Caki2 (cell line): ENCODE measurements at places on chromosomes 11 and 22.
A peak's percentile ranks its signal among the peaks of the same experiment; 100 is the strongest.

GRCh38 chr11:125063429-125064043 lies 431 bp downstream of the SLC37A2 start:
- DNase-seq: no peak

DNA sequence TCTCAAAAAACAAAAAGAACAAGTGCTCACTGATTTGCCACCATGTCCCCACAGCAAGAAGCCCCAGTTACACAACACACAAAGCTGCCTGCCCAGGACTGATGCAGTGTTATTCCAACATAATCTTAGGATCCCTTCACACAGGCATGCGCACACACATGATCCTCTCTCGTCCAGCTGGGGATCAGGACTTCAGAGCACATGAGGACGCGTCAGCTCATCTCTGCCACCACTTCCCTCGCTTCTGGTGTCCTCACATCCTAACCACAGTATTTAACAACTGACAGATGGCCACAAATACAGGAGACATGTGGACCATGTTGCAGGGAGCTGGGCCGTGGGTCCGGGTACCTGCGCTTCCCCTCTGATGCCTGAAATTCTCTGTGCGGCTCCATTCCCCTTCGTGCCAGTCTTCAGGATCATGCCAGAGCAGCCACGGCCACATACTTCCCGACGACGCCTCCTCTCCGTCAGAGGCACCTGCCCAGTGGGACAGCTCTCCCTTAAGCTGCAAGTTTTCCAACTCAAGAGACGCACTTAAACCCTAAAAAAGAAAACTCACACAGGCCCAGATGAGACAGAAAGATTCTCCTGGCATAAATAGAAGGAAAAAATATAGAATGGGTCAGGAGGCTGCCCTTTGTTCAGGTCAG lies 68.3 kb downstream of the PACSIN2 start:
- DNase-seq: no peak

GRCh38 chr11:78886616-78887015 lies 312.0 kb upstream of the NARS2 start:
- no peak for DNase-seq

DNA sequence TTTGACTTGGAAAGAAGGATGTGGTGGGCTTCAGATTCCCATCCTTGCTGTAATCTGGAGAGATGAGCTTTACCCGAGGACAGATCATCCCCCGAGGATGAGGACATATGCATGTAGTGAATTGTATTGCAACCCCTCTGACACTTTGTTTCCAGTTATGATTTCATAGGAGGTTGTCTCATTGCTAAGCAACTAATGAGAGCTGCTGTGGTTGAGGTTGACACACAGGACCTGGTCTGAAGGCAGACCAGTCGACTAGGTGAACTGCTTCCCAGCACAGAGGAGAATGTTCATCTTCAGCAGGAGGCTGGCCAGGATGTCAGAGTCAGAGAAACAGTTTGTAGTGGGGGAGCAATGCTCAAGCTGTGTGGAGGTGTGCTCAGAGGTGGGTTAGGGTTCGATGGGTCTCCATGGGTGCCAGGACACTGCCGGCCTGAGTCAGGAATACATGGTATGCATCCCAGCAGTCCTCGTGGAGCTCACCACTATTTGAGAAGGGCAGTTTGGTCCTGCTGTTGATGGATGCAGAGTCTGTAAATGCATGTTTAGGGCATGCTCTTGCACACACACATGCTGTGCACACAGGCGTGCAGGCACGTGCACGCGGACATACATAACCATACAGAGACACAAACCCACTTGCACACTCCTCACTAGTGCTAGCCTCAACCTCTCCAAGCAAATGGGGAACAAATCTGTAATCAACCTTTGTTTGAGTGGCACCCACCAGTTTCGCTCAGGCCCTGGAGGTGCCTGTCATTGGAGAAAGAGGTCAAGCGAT lies 153.7 kb downstream of the TBC1D22A start:
- DNase-seq: no peak

DNA sequence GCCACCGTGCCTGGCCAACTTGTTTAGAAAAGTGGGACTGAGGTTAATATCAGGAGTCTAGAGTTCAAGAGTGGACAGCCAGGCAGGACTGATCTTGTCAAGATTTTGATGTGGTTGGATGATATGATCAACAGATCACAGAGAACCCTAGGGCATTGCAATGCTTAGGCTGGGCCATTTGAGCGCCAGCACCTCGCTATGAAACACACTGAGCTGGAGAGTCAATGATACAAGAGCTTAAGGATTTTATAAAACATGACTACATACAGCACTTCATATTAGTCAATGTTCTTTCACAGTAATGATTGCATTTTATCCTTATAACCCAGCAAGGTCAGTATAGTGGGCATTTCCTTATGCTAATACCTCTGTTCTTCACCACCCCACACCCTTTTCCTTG lies 15.4 kb upstream of the PEX26 start:
- no peak for DNase-seq

- DNase-seq: no peak
These were observed 68.4 kb downstream of the ELFN2 start for GRCh38 chr22:37358917-37359316.

GRCh38 chr11:57459164-57460021 lies 935 bp upstream of the RTN4RL2 start:
- DNase-seq: peak; percentile 16

- DNase-seq: no peak
These were observed 15.3 kb downstream of the POU2AF2 start for GRCh38 chr11:111260811-111261210.

GRCh38 chr11:32273931-32274330 lies 161.4 kb downstream of the WT1 start:
- no peak for DNase-seq

- peak; percentile 56 for DNase-seq
These were observed 1.0 kb downstream of the ANKRD42 start for GRCh38 chr11:83194281-83195142.

DNA sequence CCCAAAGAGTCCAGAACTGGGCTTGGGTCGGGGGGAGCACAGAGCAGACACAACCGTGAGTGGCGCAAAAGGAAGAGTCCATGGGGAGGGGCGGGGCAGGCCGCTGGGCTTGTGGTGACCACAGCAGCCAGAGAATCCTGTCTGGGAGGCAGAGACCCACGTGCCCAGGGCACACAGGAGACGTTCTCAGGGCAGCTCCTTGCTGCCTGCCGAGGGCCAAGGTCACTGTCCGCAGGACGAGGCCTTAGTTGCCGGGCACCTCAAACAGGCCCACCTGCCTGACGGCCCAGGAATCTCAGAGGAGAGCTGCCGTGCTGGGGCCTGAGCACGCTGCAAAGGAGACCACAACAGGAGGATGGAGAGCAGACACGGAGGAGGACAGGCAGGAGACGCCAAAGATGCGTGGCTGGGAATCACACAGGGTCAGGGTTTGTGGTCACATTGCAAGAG lies 87.8 kb downstream of the MYEOV start:
- no peak for DNase-seq

DNA sequence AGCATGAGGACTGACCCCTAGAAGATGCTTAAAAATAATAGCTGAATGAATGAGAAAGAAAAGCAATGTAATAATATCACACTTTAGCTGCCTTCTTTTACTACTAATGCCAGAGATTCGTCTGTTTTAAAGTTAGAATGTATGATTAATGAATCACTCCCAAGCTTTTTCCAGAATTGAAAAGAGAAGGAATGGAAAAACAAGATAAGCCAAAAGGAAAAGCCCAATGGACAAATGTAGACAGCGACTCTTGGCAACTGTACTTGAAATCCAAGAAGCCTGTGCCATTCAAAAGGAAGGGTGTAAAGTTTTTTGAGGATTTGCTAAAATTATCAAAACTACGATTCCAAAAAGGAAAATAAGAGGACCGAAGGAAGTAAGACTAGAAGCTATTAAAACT lies 40.8 kb upstream of the PAMR1 start:
- no peak for DNase-seq

DNA sequence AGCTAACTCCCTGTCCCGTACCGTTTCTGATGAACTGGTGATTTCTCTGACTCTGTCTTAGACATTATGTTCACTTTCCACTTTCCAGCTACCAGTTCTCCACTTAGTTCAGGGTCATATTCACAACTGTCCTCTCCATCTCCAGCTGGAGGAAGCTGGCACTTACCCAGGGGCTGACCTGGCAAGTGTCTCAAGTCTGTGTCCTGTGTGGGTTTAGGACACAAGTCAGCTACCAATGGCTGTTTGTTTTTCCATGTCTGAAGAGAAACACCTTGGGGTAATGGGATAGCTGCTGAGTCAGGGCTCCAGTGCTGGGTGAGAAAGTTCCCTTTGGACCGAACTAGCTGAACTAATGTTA lies 134.4 kb downstream of the CSNK2A3 start:
- peak; percentile 19 for DNase-seq

GRCh38 chr22:37907036-37907954 lies 1.2 kb downstream of the MICALL1 start:
- no peak for DNase-seq

DNA sequence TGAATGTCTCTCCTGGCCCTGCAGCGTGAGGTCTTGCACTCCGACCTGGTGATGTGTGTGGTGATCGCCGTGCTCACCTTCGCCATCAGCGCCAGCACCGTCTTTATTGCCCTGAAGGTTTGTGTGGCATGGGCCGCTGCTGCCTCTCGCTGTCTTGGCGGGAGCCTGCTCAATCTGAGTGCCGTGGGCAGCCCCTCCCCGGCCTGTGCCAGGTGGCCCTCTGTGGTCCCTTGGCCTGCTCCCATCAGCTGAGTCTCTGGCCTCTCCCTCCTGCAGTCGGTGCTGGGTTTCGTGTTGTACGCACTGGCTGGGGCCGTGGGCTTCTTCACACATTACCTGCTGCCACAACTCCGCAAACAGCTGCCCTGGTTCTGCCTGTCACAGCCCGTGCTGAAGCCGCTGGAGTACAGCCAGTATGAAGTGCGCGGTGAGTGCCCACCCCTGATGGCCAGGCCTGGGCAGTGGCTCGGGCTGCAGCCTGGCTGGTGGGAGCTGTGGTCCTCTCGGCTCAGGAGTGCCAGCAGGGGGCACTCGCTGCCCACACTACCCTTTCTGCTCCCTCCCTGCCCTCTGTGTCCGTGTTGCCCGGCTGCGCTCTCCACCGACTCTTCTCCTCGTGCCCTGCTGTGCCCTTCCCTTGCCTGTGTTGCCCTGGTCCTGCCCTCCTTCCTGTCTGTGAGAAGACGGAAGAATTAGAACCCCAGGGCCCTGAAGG lies 10.2 kb downstream of the PCNX3 start:
- DNase-seq: no peak

DNA sequence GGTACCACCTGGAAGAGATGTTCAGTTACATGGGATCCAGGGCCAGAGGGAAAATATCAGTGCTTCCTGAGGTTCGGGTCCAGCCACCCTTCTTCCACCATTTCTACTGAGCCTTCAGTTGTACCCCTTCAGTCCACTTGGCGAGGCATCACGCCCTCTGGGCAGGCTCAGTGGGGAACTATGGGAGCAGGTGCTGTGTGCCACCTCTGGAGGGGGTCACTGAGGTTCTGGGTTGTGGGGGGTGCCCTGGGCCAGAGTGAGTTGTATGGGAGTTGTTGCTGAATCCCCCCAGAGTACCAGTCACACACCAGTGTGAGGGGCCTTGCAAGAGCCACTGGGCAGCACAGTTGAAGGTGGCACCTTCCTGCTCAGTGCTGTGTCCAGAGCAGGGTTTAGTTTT lies 2.7 kb upstream of the SREBF2 start:
- no peak for DNase-seq

DNA sequence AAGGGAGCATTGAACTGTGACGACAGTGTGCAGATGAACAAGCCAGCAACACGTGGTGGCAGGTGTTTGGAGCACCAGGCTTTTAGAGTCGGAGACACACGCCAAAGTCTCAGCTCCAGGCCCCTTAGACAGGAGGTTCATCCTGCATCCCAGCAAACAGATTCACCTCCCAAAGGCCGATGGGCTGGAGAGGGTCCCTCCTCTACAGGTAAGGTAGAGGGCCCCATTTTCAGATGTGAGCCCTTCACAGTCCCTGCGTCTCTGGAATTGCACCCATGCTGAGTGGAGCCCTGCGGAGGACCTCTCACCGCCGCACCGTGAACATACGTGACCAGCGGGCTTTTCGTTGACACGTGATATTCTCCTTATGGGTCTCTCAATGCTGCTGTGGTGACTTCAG lies 109.0 kb upstream of the B3GAT1 start:
- DNase-seq: no peak
